Activated gamma-delta T cell treated with anti-CD3 and anti-CD28 coated beads, Interleukin-2, amount 50 U/mL, for 16 hours (primary cell): ENCODE measurements at places on chromosomes 16 and 17.

DNA sequence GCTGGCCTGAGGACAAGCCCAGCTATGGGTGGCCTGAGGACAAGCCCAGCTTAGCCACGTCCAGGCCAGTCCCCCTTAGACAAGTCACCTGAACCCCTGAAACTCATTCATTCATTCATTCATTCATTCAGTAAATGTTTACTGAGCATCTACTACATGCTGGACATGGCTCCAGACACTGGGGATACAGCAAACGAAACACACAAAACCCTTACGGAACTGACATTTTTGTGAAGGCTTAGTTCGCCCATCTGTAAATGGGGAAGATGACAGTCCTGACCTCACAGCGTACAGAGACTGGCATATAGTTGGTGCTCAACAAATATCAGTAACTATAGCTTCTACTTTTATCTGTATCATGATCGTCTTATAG lies 37.5 kb downstream of the PPL start:
- no peak for DNase-seq

DNA sequence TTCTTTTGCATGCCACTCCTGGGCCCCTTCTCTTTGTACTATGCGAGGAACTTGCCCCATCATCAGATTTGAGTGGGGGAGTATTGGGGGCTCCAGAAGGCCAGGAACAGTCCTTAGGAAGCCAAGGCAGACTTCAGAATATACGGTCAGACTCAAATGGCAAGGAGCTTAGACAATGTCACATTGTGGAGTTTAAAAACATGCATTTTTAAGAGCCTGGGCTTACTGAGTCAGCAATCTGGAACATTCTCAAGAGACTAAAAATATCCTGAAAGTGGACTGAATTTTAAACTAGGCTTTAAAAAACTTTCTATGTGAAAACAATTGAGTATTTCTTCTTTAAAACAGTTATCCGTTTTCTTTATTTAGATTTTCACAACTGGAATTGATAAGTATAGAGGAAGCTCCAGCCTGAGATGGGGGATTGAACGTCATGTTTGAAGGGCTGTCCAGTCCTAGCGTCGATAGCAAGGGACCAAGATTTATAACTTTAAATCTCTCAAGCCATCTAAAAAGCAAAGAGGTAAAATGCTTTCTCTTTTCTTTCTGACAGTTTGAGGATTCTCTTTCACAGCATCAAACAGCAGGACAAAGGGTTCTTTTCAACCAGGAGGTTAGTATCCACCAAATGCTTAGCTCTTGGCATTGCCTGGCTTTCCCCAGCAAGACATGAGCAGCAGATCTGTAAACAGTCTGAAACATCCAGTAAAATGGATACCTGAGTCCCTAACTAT lies 45.8 kb upstream of the CDRT4 start:
- no peak for DNase-seq

DNA sequence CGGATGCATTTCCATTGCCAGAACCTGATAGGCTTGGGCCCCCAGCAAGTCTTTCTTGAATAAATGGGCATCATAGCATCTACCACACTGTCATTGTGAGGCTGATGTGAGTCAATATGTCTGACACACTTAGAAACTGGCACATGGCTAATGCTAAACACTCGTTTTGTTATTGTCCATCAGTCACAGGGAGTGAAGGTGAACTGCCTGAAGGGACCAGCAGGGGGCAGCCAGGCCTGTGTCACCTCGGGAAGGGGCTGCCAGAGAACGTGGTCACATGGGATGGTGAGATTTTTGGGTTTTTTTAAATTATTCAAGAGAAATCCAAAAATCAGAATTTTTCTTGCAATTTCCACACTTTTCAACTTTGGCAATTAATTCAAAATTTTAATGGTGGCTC lies 831 bp upstream of the RCVRN start:
- DNase-seq: no peak

- no peak for DNase-seq
Measured at GRCh38 chr16:87628940-87629339, 26.6 kb downstream of the JPH3 start.

DNA sequence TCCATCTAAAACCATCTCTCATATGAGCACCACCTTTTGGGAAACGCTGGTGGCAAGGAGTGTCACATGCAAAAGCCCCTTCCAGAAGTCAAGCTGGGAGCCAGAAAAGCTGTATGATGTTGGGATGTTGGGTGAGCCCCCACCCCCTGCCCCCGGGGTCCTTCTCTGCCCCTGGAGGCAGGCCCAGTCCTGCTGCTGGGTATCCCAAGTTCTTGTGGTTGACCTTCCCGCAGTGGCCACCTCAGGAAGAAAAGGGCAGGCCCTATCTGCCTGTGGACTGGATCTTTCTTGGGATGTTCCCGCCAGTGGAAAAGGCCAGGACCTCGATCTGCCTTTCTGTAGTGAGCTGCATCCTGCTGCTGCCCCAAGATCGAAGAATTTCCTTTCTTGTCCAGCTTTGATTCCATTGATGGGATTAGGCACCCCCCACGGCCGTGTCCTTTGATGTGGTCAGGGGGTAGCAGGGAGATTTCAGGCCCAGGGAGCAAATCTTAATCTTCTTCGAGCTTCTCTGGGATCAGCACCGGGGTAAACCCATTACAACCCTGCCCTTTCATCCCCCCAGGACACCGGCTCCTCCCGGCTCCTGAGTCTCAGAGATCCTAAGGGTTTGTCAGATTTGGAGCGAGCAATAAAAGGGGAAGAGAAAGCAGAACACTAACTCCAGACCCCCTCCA lies 165.6 kb downstream of the RAB11FIP4 start:
- no peak for DNase-seq

- no peak for DNase-seq
Measured at GRCh38 chr16:67226295-67226803, 581 bp upstream of the TMEM208 start.

GRCh38 chr16:67027046-67027445 lies 1.9 kb upstream of the CBFB start:
- no peak for DNase-seq

- no peak for DNase-seq
Measured at GRCh38 chr17:60752873-60753577, 75.4 kb downstream of the BCAS3 start.

DNA sequence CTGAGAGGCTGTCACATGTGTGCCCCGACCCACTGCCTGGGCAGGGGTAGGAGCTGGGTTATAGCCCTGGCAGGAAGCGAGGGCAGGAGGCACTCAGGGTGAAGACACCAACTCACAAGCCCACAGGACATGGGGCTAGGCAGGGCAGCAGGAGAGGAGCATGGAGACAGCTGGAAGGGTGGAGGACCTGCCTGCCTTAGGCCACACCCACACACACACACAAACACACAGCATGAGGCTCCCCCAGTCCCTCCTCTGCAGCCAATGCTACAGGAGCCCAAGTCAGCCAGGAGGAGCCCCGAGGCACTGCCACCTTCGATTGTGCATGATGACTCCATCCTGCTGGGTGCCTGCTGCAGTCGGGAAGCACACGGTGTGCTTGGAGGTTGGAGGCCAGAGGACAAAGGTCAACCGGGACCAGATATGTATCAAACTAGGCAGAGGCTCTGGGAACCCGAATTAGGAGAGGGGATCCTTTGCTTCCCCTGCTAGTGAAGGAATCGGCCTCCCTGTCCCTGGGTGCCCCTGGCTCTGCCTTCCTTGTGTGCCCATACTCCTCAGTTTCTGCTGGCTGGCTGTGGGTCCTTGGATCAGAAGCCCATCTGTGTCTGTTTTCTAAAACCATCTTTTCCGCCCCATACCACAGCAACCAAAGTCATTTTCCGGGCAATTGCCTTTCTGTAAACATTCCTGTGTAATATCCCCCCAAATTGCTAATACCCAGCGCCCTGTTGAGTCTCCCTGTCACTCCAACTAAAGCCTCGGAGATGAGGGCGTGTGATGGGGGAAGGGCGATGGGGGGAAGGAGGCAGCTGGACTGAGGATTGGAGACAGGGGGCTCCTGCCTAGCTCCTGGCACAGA lies 20.5 kb downstream of the SRCIN1 start:
- no peak for DNase-seq

- no peak for DNase-seq
Measured at GRCh38 chr17:73271072-73271471, 9.4 kb upstream of the CPSF4L start.

GRCh38 chr16:1656808-1657617 lies 21.1 kb upstream of the JPT2 start:
- no peak for DNase-seq

- DNase-seq: peak; percentile 35
Measured at GRCh38 chr17:4304417-4305027, 40.7 kb upstream of the ANKFY1 start.

GRCh38 chr16:77794586-77794985 lies 6.2 kb downstream of the VAT1L start:
- no peak for DNase-seq

GRCh38 chr17:39194985-39195524 lies 2.4 kb downstream of the CACNB1 start:
- DNase-seq: no peak

- no peak for DNase-seq
Measured at GRCh38 chr17:62717889-62718288, 90.2 kb downstream of the MARCHF10 start.

GRCh38 chr17:73189417-73190099 lies 3.3 kb upstream of the COG1 start:
- DNase-seq: no peak

GRCh38 chr17:38428112-38428642 lies at the start of gene ARHGAP23:
Gene ARHGAP23, plus strand, starts transcription at chr17:38428464. Its CDS starts 22 bp downstream, at chr17:38428486.
- DNase-seq: no peak

DNA sequence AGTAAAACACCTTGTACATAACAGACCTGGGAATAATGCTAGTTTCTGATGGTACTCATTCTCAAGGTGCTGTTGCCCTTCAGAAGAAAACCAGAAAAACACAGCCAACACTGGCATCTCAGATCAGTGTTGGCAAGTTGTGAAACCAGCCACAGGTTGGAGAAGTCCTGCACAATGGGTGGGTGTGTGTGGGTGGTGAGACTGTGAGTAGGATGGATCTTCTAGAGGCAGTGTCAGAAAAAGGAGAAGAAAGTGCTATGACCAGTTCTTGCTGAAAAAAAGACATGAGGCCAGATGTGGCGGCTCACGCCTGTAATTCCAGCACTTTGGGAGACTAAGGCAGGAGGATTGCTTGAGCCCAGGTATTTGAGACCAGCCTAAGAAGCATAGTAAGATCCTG lies 35.2 kb upstream of the SMIM36 start:
- DNase-seq: no peak

DNA sequence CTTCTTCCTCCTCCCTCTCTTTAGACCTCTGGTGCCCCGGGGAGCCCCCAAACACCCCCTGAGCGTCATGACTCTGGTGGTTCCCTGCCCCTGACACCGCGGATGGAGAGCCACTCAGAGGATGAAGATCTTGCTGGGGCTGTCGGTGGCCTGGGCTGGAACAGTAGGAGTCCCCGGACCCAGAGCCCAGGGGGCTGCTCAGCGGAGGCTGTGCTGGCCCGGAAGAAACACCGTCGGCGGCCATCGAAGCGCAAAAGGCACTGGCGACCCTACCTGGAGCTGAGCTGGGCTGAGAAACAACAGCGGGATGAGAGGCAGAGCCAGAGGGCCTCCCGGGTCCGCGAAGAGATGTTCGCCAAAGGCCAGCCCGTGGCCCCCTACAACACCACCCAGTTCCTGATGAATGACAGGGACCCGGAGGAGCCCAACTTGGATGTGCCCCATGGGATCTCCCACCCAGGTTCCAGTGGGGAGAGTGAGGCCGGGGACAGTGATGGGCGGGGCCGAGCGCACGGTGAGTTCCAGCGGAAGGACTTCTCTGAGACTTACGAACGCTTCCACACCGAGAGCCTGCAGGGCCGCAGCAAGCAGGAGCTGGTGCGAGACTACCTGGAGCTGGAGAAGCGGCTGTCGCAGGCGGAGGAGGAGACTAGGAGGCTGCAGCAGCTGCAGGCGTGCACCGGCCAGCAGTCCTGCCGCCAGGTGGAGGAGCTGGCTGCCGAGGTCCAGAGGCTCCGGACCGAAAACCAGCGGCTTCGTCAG lies 7.5 kb downstream of the HEXIM2 start:
- DNase-seq: no peak

DNA sequence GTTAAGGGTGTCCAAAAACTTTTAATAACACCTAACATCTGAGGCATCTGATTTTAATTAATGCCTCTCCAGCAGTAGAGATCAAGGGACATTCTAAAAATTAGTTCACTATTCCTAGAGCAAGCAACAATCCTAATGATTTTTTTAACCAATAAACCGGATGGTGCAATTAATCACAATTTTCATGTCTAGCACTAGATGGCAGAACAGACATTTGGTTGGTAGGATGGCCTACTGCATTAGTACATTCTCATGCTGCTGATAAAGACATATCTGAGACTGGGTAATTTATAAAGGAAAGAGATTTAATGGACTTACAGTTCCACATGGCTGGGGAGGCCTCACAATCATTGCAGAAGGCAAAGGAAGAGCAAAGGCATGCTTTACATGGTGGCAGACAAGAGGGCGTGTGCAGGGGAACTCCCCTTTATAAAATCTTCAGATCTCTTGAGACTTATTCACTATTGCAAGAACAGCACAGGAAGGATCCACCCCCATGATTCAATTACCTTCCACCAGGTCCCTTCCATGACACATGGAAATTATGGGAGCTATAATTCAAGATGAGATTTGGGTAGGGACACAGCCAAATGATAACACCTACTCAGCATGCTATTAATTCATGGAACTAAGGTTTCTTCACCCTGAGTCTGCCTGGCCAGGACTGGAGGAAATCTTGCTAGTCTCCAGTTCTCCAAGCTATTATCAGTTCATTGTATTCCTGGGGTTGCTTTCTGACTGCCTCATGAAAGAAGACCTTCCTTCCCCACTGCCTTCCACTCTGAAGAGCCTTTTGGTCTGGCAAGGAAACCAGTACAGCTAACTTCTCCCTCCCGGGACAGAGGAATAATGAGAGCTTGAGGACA lies 24.8 kb downstream of the HS3ST3A1 start:
- DNase-seq: no peak

DNA sequence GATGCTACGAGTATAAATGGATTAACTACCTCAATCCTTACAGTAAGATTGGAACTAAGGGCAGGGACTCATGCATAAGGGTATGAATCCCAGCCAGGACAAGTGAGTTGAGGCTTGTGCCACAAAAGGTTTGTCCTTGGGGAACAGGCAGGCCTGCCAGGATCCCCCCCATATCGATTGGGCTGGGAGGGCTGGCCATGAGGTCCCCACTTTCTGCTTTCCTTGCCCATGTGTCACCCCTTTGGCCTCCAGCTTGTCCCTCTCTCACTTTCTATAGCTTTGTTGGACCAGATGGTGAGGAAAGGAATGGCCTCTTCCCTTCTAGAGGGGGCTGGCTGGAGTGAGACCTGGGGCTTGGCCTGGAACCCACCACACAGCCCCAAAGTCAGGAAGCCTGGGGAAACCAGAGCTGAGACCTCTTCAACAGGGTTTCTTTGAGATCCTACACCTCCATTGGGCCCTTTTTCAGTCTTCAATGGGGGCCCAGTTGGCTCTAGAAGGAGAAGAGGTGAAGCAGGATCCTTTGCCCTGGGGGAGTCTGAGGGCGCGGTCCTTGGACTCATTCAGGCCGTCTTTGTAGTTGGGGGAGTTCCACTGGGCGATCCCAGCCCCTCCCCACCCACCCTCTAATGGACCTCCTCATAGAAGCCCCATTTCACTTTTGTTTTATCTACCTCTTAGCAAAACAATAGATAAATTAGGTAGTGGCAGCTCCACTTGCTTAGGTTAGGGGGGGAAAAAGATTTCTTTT lies 57.3 kb downstream of the IGF2BP1 start:
- DNase-seq: no peak
